OCI-LY7 (cell line): ENCODE measurements at places on chromosomes 16 and 17.

DNA sequence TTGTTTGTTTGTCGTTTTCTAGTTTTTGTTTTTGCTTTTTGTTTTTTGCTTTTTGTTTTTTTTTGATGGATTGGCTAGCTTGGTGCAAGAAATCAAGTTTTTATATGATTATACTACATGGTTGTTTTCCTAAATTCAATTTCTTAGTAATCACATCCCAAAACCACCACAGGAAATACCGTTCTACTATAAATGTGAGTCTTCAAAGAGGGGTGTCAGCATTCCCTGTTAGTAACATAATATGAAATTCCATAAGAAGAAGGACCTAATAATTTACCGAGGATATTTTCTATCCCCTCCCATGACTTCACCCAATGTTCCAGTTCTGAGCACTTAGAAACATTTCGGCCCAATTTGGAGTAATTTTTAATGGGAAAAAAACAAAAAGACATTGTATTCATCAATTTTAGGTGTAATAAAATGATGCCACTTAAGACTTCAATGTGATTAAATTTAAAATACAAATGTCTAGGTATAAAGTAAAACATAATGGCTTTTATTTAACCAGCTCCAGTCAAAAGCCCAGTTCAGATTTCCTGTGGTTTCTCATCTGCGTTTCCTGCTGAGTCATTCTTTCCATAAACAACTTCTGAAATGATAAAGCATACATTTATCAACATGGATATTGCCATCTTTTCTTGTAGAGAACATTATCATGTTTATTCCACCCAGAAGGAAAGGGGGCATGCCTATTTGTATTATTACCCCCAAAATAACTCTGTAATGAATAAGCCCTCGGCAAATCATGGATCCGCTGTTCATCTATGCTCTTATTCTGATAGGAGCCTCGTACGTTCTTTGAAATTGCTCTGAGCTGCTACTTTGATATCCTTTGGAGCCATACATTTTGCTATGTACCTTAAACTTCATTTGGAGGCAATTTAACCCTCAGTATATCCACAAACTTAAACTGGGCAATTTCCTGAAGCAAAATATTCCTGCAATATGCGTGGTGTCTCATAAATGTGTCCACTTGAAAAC is 28.1 kb downstream of the HSBP1 start:
- DNase-seq, result no peak

DNA sequence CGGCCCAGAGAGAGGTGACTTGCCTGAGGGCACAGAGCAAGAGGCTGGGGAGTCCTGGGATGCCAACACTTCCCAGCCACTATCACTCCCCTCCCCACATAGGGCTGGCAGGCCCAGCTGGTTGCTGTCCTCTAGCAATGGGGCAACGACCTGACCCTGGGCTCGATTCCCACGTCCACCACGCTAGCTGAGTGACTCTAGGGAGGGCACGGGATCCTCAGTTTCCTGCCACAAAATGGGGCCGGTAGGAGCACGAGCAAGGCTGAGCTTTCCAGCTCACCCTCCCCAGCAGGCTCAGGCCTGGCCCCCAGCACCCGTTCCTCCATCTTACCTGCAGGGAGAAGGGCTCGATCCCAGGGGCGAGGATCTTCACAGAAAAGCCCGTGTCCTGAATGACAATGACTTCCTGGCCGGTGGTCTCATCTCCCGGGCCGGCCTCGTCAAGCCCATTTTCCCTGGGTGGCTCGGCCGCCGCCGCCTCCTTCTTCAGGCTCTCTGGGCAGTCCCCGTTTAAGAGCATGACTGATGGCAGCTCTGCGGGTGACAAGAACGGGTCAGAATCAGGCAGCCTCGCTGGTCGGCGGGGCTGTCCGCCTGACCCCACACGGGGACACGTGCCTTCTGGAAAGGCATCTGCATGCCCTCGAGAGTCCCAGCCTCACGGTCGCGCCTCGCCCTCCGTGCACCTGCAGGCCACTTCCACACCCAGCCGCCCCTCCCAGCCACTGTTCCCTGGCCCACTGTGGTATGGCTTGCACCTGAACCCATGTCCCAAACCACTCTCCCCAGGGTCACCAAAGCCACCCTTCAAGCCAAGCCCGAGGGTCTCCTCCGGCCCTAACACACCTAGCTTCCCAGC is 7.3 kb downstream of the CLUH start:
- DNase-seq, result no peak

DNA sequence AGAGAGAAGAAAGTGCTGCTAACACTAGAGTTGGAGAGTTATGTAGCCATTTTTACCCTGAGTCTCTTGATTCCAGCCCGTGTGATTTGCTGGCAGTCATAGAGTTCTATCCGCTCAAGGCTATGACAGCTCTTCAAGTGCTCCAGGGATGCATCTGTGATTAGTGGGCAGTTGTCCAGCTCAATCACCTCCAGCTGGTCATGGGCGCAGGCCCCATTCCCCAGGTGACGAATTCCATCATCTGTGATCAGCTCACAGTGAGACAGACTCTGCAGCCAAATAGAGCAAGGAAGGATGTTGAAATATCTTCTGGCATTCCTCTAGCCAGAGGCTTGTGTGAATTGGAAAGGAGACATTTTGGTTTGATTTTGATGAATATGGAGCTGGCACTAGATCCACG is 38.4 kb upstream of the STAC2 start:
- no peak for DNase-seq

- no peak for DNase-seq
Observed at GRCh38 chr17:6018788-6019187, 51.4 kb upstream of the WSCD1 start.

DNA sequence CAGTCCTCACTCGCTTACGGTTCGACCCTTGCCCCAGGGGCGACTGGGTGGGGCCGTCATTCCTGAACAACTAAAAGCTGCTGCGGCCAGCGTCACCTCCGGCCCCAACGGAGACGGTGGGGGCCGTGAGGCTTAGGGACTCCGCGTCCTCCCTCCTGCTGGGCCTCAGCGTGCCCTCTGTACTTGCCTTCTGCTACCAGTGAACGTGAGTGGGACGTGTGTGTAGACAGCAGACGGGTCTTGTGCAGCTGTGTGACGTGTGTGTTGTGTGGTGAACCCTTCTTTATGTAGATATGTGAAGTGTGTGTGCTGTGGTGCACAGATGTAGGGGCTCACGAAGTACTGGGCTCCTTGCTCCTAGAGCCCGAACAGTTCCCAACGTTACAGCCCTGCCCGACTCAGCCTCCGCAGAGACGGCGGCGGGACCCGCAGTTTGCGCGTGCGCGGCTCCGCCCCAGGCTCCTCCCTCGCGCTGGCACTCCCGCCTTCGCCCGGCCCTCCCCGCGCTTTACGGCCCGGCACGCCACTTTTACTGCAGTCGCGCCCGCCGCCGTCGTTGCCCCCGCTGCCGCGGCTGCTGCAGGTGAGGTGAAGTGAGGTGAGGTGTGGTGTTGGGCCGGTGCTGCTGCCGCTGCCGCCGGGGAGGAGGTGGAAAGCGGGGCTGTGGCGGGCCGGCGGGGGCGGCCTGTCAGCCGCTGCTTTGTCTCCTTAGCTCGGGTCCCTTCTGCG is at the start of gene PHAF1:
Gene PHAF1, plus strand, starts transcription at position 535 of the 729 bp plus-strand sequence. CDS start 235 bp downstream, outside the sequence.
- DNase-seq, result peak; percentile 91

DNA sequence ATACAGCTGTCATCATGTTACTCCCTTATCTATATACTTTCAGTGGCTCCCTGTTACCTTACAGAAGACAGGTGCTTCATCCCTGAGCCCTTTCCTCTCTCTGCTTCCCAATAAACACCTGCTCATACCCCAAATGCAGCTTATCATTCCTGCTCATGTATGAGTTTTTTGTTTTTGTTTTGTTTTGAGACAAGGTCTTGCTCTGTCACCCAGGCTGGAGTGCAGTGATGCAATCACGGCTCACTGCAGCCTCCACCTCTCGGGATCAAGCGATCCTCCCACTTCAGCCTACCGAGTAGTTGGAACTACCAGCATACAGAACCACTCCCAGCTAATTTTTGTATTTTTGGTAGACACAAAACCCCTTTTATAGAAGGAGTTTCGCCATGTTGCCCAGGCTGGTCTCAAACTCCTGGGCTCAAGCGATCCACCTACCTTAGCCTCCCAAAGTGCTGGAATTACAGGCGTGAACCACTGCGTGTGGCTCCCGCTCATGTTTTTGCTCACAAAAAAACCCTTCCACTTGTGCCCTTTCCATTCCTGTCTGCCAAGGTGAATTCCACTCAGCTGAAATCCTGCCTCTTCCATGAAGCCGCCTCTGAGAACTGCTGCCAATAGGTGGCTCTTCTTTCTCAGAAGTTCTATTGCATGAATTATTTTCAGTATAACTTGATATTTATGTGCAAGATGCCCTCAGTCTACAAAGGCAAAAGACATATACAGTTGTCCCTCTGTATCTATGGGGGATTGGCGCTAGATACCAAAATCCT is 7.9 kb upstream of the RNF157 start:
- peak; percentile 14 for DNase-seq

- DNase-seq, result no peak
Observed at GRCh38 chr17:41394254-41394996, 3.0 kb downstream of the KRT31 start.

- peak; percentile 51 for DNase-seq
Observed at GRCh38 chr16:12255473-12255872, 278.9 kb downstream of the SNX29 start.

- DNase-seq, result no peak
Observed at GRCh38 chr17:63246344-63246743, 199.8 kb downstream of the CYB561 start.
